Ovary (tissue), 10 donors: ENCODE measurements at places on chromosomes 5 and 9.

DNA sequence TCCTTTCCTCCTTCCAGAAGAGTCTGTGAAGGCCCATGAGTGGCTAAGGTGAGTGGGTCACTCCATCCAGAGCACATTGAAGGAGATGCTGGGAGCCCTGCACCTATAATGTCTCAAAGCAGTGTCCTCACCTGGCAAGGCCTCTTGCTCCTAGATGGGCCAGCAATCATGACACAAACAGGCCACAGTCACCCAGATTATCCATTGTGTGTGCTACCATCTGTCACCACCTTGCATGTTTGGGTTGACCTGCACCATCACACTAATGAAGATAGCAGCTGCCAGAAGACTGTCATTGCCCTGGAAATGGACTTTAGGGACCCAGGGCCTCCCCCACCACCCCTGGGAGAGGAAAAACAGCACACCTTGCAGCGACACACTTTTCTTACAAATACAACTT lies 69.6 kb downstream of the GABBR2 start:
- DNase-seq, result no peak

DNA sequence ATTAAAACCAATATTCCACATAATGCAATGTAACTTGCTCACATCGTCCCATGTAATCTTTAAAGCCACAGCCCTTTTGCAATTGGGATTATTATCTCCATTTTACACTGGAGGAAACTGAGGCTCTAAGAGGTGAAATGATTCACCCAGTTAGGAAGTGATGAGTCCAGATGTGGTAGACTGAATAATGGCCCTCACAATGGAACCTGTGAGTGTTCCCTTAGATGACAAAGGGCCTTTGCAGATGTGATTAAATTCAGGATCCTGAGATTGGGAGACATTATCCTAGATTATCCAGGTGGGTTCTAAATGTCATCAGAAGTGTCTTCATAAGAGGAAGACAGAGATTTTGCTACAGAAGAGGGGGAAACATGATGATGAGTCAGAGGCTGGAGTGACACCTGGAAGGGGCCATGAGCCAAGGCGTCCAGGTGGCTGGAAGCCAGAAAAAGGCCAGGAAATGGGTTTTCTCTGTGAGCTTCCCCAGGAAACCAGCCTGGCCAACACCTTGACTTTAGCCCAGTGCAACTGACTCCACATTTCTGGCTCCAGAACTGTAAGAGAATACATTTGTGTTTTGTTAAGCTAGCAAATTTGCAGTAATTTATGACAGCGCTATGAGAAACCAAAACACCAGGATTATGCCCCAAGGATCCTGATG lies 139.1 kb downstream of the KCNIP1 start:
- no peak for DNase-seq

DNA sequence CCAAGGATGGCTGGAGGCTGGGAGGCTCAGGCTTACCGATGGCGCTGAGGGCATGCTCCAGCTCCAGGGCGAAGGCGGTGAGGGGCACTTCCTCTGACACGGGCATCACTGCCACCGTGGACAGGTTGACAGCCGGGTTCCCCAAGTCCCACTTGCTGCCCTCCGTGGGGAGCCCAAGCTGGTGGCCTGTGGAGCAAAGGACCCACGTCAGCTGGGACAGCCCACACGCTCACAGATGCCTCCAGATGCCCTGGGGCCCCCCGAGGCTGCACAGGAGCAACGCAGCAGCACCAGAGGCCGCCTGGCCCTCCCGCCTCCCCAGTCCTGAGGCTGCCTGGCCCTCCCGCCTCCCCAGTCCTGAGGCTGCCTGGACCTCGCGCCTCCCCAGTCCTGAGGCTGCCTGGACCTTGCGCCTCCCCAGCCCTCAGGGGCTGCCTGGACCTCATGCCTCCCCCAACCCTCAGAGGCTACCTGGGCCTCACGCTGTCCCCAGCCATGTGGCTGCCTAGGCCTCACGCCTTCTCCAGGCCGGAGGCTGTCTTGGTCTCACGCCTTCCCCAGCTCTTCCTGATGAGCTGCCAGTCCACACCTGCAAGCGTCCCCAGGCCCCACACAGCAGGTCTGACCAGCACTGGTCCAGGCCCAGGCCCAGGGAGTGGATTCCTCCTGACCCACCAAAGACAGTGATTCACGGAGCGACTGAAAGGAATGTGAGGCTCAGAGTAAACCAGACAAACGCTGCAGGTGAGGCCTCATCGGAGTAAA lies 25.6 kb upstream of the NSMF start:
- DNase-seq, result peak; percentile 7

GRCh38 chr5:14250084-14250695 lies 107.0 kb downstream of the TRIO start:
- peak; percentile 84 for DNase-seq

DNA sequence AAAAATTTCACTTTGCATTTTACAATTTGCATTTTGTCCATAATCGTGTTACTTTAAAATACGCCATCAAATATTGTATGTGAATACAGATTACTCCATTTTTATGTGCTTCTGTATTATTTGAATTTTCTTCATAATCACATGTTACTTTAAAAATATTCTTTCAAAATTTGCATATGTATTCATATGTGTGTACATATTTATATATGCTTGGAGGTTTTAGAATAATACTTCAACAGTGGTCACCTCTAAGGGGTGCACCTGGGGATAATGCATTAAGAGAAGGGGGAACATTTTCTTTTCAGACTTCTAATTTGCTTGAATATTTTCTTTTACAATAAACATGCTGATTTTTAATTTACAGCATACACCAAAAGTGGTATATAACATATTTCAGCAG lies 21.9 kb upstream of the ELL2 start:
- DNase-seq, result no peak

- no peak for DNase-seq
These were observed 30.5 kb upstream of the MED10 start for GRCh38 chr5:6408627-6409446.

GRCh38 chr9:78595200-78595945 lies 298.4 kb downstream of the PSAT1 start:
- no peak for DNase-seq

- no peak for DNase-seq
These were observed 13.9 kb downstream of the KDM4C start for GRCh38 chr9:6771722-6772121.

DNA sequence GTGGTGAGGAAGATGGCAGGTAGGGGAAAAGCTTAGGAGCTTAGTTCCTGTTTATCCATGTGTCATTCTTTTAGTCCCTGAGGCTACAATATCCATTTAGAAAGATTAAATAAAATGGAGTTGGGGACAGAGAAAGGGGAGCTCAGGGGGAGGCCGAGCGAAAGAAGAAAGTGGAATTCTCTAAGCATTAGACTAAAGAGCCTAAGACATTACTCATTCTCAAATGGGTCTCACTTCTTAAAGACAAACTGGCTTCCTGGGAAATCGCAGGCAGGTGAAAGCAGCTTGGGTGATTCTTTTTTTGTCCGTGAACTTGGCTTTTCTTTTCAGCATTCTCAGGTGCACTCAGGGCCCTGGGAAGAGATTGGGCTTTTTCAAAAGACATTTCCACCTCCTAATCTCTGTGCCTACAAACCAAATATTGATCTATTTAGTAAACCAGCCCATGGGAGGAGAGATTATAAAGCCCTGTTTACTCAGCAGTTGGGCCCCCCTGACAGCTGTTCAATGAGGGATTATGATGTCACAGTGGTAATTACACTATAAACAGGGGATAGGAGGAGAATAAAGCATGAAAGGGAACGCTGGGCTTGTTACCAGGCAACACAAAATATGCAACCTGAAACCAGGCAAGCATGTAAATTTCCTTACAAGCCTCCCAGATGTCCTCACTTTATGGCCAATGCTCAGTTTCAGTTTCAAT lies 584.0 kb downstream of the ACTL7B start:
- no peak for DNase-seq

DNA sequence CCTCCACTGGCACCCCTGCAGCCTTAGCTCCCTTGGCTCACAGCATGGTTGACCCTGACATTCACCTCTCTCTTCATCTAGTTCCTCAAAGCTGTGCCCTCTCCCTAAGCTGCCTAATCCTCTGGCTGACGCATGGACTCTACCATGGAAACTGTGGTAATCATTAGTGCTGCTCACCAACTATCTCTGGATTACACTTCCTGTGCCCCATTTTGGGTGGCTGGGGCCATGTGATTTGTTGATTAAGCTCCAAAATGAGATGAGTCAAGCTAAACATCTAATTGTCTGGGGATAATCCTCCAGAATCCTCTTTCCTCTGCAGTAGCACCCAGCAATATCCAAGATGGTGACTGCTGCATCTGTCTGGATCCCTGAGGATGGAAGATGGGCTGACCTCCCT lies 264.4 kb downstream of the SH3GL2 start:
- DNase-seq, result no peak

- no peak for DNase-seq
These were observed 10.4 kb upstream of the MIER3 start for GRCh38 chr5:56962286-56962685.

- DNase-seq, result no peak
These were observed 122.4 kb upstream of the NMUR2 start for GRCh38 chr5:152527358-152528052.

GRCh38 chr9:103991698-103992097 lies 102.4 kb upstream of the SMC2 start:
- DNase-seq, result no peak

DNA sequence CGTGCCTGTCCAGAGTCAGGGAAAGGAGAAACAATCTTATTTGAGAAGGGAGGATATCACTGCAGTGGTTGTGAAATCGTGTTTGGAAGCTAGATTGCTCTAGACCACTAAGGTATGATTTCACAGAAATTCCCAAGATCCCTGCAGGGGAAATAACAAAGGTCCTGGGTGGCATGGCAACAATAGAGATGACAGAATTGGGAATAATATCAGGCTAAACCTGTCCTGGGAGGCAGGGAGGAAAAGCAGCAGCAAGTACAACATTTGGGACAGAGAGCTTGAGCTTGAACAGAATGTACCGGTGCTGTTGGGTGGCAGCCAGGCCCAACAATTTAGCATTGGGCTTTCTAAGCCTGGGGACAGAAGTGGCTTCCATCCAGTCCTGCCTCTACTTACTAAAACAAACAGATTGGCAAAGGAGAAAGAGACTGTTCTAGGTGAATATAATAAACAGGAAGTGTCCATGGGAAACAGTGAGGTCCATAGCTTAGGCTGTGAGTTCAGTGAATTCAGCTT lies 17.0 kb upstream of the ARHGAP26 start:
- DNase-seq, result peak; percentile 53

GRCh38 chr5:153654504-153655200 lies 164.2 kb downstream of the GRIA1 start:
- no peak for DNase-seq

DNA sequence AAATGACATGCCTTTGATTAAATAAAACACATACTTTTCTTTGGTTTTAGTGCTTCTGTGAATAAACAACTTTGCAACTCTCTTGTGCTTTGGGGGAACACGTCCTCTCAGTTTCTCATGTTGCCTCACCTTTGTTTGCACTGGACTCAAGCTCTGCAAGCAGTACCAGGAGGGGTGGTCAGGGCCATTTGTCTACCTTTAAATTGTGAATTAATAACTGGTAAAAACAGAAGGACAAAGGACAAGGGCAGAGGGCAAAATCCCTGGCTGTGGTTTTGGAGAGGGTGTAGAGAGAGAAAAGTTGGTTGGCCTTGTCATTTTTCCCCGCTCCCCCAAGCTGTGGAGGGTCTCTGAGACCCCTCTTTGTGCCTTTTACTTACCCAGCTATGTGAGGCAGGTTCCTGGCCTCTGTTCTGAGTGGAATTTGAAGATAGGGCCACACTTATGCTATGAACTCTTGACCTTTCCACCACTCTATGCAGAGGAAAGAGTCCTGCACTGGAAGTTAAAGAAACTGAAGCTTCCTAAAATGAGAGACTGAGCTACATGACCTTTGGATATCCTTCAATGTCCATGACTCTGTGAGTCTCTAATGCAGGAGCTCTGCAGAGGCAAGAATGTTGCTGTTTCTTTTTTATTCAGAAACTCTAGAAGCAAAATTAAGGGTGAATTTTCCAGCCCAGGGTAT lies 55.1 kb upstream of the MOCS2 start:
- no peak for DNase-seq

- DNase-seq, result no peak
These were observed 80.4 kb downstream of the SLC12A2 start for GRCh38 chr5:128163991-128164390.

DNA sequence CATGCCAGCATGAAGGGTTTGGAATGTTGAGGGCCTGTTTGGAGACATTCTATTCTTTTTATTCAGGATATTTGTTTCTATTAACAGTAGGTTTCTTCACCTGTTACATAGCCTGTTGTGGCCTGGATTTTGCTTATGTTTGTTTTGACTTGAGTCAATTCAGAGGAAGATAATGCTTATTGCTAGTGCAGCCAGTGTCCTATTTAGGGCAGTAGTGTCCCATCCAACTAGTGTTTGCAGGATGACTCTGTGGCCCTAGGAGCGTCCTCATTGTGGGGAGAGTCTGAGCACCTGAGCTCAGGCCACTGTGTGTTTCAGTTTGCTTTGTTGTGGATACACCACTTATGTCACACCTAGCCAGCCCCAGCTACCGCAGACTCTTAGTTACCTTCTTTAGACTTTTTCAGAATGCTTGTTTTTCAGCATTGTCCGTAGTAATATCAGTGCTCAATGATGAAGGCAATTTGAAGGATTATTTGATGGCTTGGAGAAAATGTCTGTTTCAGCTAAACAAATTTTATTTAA lies 90.3 kb downstream of the ARHGEF28 start:
- no peak for DNase-seq

DNA sequence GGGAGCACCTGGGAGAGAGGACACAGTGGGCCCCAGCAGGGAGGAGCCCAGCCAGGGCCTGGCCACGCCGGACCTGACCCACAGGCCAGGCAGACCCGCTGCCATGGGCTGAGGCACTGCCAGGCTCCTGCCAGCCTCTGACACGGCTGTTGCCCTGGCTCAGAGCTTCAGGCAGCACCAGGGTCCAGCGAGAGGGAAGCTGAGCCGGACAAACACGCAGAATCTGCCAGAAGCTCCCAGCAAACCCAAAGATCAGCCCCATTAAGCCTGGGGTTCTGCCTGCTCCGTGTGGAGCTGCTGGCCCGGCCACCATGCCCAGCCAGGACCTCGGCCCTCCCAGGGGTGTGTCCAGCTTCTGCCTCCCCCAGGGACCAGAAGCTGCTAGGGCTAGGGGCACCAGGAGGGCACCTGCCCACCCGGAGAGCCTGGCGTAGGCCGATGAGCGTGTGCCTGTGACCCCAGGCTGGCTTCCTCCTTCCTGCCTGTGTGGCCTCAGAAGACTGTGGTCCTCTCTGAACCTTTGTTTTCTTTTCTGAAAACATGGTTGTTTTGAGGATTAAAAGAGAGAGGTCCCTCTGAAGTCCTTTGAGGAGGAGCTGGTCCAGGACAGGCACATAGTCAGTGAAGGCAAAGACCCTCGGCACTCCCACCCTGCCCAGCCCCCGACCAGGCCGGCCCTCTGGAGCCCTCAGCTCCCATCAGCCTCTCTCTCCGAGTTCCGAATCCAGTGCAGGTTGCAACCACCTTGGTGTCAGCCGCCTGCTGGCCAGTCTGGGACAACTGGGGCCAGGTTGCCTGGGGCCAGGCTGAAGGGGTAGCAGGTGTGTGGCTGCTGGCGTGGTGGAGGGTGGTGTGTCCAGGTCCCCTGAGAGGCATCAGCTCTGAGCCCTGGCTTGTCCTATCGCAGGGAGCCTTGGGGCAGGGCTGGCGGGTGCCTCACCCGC lies 39.6 kb downstream of the KCNT1 start:
- no peak for DNase-seq
